ENCODE measurements at places on chromosomes 11 and 22.

DNA sequence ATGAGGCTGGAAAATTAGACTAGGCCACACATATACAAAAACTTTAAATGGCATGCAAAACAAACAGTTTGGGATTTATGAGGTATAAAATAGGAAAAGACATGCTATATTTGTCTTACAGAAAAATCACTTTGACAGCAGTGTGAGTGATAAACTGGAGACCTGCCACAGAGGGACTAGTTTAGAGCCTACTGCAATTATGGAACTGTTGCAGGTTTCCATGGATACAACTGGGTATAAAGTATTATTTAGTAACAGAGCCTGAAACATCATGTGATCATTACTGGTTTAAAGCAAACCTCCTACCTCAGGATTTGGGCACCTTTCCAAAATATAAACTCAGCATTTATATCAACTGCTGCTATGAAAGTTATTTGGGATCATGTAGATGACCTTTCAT lies 1032.5 kb downstream of the DLG2 start:
- DNase-seq, result no peak

- peak; percentile 91 for DNase-seq
Observed at GRCh38 chr11:61567286-61568061, 13.4 kb downstream of the SYT7 start.

DNA sequence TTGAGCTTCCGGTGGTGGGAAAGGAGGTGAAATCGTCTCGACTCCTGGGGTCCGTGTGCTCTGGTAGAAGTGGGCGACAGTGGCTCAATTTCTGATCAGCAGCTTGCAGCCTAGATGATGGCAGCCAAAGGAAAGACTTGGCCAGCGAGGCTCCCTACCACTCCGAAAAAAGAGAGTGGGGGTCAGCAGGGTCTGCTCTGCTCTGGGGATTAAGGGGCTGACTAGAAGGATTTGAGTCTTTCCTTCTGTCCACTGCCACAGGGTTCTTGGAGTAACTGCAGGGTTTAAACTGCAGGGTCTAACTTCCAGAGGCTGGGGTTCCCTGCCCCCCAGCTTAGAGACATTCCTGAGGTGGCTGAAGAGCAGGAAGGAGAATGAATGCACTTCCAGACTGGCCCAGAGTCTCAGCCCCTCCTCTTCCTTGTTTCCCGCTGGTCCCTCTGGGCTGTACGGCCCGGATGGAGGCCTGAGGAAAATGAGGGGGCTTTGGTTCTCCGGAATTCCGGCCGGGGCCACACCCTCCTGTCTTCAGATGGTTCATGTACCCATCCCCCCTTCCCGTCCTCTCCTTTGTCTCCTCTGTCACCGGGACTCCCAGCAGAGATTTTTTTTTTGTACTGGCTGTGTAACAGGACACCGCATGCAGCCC lies 907 bp downstream of the SERPINH1 start:
- DNase-seq, result peak; percentile 38

DNA sequence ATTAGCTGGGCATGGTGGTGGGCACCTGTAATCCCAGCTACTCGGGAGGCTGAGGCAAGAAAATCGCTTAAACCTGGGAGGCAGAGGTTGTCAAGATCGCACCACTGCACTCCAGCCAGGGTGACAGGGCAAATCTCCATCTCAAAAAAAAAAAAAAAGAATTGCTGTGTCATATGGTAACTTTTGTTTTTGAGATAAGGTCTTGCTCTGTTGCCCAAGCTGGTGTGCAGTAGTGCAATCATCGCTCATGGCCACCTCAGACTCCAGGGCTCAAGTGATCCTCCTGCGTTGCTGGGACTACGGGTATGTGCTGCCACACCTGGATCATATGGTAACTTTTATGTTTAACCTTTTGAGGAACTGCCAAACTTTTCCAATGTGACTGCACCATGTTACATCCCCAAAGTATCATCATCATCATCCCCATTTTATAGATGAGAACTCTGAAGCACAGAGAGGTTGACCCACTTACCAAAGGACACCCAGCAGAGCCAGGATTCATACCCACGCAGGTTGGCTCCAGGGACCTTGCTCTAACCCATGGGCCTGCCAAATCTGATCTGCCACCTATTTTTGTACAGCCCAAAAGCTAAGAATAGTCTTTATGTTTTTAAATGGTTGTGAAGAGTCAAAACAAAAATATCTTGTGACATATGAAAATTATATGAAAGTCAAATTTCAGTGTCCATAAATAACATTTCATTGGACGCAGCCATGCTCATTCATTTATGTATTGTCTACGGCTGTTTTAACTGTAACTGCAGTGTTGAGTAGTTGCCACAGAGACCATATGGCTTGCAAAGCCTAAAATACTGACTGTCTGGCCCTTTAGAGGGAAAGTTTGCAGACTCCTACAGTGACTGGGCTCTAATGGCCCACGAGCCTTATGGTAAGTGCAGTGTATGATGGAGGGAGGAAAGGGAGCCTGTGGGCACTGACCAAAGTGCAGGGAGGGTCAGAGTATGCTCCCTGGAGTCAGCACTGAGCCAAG lies 45.3 kb downstream of the GDPD5 start:
- DNase-seq, result no peak

GRCh38 chr11:69366591-69366990 lies 72.6 kb downstream of the MYEOV start:
- no peak for DNase-seq

- no peak for DNase-seq
Observed at GRCh38 chr11:89608234-89608966, 101.7 kb upstream of the TRIM77 start.

DNA sequence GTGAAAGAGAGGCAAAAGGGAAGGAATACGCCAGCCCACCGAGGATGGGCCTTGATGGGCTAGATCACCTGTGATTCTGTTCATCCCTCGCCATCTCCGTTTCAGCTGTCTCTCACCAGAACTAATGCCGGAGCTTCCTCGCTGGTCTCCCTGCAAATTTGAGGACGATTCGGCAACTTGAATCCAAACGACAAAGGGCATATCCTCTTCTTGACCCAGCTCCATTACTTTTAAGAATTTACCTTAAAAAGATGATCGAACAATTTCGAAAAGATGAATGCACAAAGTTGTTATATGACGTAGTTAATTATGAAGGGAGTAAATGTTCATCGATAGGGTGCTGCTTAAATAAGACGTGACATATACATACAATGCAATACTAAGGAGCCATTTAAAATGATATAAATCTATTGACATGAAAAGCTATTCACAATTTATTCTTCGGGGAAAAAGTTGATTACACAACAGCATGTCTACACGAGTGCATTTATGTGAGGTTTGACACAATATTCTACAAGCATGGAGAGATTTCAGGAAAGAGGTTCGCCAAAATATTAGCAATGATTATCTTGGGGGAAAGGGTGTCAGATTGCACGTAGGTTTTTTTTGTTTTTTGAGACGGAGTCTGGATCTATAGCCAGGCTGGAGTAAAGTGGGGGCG lies 937 bp upstream of the FAM168A start:
- no peak for DNase-seq

DNA sequence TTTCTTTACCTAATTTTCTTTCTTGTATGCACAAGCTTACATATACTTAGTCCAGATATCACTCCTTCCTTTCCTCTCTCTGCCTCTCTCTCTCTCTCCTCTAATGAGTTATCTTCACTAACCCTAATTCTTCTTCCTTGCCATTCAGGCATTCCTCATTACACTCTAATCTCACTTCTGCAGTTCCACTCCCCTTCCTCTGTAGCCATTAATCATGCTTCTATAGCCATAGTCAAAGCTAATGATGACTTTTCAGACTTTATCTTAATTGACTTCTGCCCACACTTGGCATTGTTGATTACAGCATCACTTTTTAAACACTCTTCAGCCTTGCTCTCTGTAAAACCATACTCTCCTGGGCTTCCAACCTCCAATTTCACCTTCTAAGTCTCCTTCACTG lies 35.3 kb upstream of the SC5D start:
- DNase-seq, result no peak

GRCh38 chr22:46561435-46561905 lies 24.1 kb upstream of the CELSR1 start:
- DNase-seq, result peak; percentile 61

DNA sequence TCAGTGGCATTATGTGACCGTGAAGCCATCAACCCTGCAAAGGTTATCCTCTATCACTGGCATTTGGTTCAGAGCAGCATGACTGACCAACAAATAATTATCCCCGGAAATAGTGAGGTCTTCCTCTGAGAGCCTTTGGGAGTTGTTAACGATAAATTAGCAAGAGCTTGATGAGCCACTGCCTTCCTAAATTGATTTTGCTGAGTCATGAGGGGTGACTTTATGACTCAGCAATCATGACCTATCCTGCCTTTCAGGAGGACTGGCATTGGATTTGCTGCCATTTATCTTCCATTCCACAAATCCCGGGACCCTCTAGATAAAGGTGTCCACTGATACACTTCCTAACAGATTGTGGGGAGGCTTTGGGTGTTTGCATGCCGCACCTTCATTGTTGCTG lies 80.8 kb upstream of the MTNR1B start:
- DNase-seq, result no peak

DNA sequence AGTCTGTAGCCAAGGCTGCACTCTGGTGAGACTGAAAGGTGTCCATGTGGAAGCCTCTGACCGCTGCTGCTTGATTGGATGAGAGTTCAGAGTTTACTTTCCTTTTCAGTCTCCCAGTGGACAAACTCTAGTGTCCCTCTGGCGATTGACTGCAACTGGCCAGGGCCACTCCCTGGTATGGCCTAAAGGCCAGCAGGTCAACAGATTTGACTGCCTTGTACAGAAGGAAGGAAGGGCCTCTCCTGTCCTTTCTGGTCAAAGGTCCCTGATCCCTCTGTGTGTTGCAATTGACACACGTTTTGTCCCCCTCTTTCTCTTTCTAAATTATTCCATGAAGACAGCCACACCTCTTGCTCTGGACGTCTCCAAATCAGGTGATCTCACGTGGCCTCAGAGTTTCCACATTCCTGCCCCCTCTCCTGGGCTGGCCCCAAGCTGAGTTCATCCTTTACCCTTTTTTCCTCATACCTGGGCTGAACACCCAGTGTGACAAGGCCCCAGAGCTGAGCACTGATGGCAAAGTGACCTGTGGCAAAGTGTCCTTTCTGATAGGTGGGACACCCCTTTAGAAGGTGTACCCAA lies 18.7 kb upstream of the FBLN1 start:
- no peak for DNase-seq

DNA sequence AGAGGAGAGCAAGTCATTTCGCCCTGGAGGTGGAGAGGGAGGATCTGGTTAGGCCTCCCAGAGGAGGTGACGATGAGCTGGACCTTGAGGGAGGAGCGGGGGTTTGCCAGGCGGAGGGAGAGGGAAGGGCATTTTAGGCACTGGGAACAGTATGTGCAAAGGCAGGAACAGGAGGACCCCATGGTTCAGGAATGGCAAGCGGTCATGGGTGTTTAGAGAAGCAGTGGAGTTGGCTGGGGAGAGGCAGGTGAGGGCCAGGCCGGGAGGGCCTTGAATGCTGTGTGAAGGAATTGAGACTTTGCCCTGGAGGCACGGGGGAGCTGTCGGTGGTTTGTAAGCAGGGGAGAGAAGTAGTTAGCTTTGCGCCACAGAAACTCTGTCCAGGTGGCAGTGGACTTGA lies 10.3 kb downstream of the PRDM11 start:
- DNase-seq, result no peak

DNA sequence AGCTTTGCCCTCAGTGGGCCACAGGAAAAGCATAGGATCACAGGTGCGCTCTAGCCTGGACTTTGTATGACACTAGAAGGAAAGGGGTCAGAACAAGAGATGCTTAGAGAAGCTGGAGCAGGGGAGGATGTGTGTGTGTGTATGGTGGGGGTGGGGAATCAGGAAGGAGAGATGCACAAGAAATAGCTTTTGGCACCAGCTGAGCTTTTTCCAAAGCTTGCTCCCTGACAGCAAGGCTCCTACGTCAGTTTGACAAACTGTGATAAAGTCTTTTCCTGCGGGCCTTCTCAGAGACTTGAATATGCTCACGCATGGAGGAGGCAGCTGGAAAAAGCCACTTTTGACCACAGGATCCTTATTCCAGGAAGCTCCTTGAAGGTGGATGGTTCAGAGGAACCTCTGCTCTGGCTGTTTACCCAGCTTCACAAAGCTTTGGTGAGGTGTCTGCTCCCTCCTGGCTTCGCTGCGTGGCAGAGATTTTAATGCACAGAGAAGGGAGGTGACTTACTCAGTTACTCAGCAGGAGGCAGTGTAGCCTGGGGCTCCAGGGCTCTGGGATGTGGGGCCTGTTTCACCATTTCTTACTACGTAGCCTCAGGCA lies 3.9 kb downstream of the CDC42EP1 start:
- DNase-seq, result no peak

GRCh38 chr11:46666516-46666915 lies 33.9 kb downstream of the ARHGAP1 start:
- no peak for DNase-seq

DNA sequence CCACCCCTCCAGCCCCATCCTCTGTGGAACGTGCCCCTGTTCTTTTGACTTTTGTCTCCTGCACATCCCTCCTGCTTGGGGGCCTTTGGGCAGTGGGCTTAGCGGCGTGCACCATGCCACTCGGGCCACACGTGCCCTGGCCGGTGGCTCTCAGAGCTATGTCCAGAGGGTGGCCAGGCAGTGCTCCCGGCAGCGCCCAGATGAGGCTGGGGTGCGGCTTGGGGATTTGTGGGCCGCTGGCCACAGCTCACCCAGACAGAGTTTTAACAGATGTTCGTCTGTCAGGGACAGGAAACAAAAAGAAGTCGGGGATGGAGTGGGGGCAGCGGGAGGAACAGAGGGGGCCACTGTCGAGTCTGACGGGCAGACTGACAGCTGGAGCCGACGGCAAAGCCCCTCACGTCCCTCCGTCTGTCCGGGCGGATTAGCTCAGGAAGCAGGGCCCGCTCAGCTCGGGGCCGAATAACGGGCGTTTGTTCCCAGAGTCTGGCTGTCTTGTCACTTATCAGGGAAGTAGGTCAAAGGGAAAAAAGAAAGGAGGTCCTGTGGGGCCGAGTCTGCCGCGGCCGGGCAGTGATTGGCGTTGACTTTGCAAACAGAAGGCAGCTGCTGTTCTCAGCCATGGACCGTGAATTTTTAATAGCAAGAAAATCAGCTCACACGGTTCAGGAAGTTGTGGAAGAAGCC lies 61.6 kb downstream of the LRP5 start:
- peak; percentile 76 for DNase-seq

DNA sequence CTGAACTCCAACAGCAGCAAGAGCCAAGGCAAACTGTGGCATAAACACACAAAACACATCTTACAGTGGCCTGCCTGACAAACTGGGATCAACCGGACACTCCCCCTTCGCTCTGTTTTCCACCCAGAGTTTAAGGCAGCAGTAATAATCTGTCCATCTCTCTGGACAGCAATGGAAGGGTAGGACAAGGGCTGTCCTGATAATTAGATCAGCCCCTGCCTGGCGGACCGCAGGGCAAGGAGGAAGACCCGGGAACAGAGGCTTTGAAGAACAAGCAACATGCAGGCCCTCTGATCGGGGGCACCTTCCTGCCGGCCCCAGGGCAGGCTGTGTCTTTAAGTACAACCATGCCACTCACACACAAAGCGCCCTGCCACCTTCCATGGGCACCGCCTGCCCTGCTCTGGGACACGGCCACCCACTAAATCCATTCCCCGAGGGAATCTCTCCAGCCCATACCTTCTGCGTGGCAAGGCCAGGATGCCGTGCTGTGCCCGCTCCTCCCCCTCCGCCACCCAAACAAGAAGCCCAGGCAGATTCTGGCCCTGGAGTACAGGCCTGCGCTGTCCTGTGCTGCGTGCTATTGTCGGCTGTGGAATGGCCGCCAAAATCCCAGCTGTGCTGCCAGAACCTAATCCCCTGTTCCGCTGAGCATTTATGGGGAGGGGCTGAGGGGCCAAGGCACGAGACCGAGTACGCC lies 38.8 kb downstream of the NUMA1 start:
- DNase-seq, result peak; percentile 70
